ENCODE measurements at places on chromosomes 12 and 14. TPM values are rescaled to one million over a fixed set of nuclear protein-coding genes. Genes with fewer than 3 reads are reported as not detected.

TMEM117 gene
- 1.6 TPM for total RNA-seq

SIX4 gene
- 0.96 TPM for total RNA-seq

FIGNL2 gene
- total RNA-seq, result 0.23 TPM

PLA2G1B gene
- total RNA-seq, result not detected

DNA sequence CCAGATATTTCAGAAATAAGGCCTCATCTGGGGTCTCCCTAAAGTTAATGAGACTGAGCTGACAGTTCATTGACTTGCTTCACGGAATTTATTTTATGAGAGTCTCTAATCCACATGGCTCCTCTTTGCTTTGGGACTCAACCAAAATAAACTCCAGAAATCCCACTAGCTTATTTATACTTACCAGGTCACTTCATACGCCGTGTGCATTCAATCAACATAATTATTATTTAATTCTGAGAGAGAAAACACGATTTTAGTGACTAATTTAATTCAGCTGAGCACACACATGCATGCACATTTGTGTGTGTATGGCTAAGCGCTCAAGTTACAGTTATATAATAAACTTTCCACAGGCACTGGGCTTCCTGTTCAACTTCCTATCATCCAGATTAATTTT, 333.4 kb upstream of the CCDC196 start:
- no peak for DNase-seq

DNA sequence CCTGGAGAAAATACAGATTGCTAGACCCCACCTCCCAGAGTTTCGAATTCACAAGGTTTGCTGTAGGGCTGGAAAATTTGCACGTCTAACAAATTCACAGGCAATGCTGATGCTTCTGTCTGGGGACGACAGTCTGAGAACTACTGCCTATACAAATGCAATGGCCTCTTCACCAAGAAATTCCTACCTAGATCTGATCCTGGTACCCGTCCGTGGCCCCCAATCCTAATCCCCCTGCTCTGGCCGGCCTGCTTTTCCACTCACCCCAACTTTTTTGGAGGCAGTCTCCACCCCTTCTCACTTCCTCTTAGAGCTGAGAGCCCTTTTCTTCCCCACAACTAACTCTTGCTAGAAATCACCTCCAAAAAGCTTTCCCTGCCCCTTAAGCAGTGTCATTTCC, 3.1 kb upstream of the SSH1 start:
- DNase-seq, result no peak

DNA sequence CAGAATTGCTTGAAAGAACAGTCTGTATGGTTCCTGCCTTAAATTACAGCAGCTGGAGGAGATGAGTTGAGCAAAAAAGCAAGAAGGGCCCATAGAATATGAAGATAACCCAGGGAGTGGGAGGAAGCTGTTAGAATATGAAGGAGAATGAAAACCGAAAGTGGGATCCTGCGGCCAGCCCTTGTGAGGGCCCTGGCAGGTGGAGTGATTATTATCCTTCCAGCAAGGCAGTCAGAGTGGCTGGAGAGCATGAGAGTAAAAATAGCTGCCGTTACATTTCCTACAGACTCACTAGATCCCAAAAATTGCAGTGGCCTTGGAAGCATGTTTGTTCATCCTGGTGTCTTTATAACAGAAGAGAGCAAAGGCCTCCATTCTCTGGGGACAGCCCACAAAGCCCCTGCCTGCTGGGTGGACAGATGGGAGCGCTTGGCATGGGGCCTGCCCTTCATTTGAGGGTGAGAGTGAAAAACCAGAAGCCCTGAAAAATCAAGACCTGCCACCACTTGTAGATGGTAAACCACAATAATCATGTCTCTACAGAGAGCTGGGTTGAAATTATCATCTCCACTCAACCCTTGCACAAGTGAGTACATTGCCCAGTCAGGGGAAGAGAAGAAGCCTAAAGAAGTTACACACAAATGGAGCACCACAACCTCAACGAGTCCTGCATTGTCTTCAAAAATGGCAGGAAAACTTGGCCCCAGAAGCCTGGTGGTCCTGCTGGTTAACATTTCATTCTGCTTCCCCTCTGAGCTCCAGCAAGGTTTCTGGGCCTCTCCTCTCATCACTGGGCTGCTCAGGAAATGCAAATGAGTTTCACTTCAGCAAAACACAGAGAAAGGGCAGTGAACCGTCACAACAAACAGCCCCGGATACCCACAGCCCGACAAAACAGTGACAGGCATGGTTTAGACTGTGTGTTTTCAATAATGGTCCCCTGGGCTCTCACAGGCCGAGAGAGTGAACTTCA, 20.5 kb downstream of the ZDHHC22 start:
- DNase-seq, result peak; percentile 73

DNA sequence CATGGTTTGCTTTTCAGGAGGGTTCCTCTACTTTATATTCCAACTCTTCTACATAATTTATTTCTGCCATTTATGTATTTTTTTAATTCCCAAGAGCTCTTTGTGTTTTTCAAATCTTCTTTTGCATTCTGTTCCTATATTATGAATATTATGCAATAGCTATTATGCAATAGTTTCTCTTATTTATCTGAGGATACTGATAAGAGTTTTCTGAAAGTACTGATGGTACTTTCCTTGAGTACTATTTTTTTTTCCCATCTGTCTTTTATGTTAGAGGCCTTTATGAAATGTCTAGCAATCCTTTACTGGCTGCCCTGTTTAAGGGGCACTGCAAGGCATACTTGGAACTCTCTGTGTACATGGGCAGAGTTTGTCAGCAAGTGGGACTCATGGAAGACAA, 93.4 kb downstream of the SLC41A2 start:
- DNase-seq, result no peak

GRCh38 chr12:70646850-70647249, 9.6 kb upstream of the PTPRB start:
- DNase-seq, result no peak

DNA sequence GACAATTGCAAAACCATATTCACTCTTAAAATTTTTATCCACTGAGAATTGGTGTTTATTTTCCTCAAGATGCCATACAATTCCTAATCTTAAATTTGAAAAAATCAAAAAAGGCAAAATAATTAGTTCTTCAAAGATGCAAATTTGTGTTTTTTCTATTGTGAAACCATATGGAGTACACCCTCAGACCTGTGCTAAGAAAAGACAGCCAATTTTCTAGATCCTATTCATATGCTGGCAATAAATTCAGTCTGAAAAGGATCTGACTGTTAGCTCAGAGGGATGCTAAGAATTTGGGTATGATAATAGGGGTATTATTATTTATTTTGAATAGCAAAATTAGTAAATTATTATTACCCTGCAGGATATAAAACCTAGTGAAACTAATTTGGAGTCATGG, 476.9 kb upstream of the SYT1 start:
- DNase-seq, result no peak

DNA sequence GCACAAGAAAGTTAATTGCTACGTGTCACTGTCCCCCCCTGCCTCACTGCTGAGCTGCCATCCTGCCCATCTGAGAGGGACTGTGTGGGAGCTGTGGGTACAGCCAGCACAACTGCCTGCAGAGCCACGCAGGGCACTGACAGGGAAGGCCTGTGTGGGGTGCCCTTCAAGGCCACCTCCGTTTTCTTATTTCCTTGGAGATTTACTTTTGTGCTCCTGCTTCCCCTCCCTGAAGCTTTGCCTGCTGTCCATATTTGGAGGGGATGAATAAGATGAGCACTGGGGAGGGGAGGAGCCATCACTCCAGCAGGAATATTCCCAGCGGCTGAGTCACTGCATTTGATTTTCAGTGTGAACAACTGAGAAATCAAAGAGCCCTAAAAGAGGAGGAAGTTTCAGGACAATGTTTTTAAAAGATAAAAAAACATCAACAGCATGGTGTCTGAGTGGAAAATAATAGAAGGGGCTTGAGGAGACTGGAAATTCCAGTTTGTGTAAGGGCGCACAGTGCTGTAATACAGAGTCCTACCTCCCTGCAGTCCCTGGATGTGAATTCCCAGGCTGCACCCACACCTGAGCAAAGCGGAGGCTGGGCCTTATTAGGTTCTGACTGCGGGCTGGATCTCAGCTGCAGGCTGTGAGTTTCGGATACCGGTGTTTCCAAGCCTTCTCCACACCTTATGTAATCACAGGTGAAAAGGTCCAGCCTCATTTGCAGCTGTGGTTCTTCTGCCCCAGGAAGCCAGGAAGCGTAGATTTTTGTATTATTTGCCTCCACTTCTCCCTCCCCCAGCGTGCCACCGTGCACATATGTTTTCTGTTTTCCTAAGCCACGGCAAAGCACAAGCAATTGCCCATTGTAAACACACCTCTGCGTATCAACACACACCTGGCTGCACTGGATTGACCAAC, 192.6 kb upstream of the BCL2L14 start:
- no peak for DNase-seq

DNA sequence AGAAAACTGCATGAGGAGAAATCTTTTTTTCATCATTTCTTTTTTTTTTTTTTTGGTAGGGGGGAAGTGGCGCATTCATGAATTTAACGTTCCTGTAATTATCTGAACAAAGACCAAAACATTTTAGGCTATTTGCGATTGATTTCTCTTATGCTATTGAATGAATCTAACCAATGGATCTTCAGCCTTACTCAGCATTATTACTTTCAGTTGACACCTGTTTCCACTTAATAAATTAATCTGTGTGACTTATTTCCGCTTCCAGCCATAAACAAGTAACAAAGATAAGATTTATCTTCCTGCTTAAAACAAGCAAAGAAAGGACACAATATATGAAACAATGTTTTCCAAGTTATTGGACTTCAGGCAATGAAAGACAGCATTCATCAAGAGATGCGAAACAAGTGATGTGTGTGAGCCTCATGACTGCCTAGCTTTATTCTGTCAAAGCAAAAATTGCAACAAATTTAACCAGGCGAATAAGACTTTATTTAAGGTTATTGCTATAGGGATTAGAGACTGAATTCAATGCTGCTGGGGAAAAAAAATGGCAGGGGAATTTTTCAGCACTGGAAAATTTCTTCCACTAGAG, 1026.9 kb downstream of the LRFN5 start:
- DNase-seq, result no peak

GRCh38 chr14:94665544-94665943, 53.4 kb downstream of the SERPINA3 start:
- no peak for DNase-seq

DNA sequence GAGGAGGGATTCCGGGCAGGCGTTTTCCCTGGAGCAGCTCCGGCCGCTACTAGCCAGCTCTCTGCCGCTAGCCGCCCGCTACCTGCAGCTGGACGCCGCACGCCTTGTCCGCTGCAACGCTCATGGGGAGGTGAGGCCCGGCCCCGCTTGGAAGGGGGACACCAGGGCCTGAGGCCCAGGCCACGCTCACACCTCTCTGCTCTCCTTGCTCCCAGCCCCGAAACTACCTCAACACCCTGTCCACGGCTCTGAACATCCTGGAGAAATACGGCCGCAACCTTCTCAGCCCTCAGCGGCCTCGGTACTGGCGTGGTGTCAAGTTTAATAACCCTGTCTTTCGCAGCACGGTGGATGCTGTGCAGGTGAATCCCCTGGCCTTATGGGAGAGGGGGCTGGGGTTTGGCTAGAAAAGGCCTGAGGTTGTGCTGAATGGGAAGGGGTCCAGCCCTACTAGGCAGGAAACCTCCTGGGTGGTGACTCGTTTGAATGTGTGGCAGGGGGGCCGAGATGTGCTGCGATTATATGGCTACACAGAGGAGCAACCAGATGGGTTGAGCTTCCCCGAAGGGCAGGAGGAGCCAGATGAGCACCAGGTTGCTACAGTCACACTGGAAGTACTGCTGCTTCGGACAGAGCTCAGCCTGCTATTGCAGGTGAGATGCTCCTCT, 597 bp downstream of the RNF31 start:
- DNase-seq, result no peak

DNA sequence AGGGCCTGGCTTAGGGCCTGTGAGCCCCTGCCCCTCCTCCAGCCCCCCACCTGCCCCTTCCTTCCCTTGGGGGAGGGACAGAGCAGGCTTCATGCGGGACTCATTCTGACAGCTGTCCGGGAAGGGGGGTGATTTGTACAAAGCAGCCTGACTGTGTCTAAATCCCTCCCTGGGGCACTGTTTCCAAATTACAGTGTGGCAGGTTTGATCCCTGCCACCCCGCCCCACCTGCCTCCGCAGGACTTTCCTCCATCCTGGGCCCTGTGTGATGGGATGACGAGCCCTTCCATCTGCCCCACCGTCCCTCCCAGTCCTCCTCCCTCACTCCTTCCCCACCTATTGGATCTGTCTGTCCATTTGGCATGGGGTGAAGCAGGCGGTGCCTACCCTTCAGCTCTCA, 363.9 kb downstream of the BCL11B start:
- no peak for DNase-seq

GRCh38 chr12:98162906-98163678, 352.3 kb upstream of the TMPO start:
- DNase-seq, result no peak

DNA sequence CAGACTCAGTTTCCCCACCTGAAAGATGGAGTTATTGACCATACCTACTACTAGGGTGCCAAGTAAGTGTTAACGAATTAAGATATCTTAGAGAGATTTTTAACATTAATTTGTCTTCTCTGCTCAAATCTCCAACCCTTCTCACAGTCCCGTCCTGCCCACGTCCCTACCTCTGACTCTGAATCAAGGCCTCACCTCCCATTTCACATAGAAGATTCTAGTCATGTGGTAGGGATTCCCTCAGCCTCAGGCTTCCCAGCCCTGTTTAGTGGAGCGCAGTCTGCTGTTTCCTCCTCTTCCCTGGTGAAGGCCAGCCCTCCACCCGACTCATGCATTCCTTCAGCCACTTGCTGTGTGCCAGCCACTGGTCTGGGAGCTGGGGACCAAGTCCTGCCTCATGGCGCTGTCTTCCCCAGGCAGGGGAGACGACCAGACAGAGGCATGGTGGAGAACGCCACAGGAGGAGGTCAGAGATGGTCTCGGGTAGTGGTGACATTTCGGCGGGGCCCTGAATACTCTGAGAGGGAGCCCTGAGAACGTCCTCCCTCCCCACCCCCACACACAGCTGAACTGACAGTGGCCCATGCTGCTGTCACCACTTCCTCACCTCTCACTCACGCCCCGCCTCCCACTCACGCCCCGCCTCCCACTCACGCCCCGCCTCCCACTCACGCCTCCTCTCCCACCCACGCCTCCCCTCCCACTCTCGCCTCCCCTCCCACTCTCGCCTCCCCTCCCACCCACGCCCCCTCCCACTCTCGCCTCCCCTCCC, 38.8 kb downstream of the TMEM63C start:
- DNase-seq, result no peak

DNA sequence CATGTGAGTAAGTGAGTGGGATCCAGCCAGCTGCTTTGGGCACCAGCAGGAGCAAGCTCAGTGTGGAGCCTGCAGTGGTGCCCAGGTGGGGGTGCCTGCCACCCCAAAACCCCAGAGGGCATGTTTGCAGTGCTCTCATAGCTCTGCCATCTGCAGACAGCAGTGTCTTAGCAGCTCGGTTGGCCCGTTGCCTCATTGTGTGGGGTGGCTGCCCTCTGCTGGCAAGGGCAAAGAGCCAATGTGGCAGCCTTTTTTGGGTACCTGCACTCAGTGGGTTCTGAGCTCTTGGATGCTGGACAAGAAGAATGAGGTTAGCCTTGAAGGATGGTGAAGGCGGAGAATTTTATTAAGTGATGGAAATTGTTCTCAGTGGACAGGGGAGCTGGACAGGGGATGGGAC, 52.3 kb downstream of the NEUROD4 start:
- DNase-seq, result peak; percentile 81

- DNase-seq, result no peak
Observed at GRCh38 chr12:70117670-70118069, 125.6 kb upstream of the CNOT2 start.

GRCh38 chr12:68981516-68981915, 48.5 kb upstream of the CPM start:
- DNase-seq, result no peak

- no peak for DNase-seq
Observed at GRCh38 chr12:27396216-27396815, 50.2 kb upstream of the SMCO2 start.

GRCh38 chr12:93981411-93981810, 167.0 kb upstream of the PLXNC1 start:
- DNase-seq, result no peak

Data from activated CD4-positive, alpha-beta memory T cell treated with anti-CD3 and anti-CD28 coated beads, Interleukin-2, amount 10 ng/mL, durations not matched to agents 7 days and 5 days (primary cell).